ENCODE measurements at places on chromosomes 5 and 9.

GRCh38 chr9:125756518-125756917 lies 9.3 kb downstream of the PBX3 start:
- DNase-seq: no peak

DNA sequence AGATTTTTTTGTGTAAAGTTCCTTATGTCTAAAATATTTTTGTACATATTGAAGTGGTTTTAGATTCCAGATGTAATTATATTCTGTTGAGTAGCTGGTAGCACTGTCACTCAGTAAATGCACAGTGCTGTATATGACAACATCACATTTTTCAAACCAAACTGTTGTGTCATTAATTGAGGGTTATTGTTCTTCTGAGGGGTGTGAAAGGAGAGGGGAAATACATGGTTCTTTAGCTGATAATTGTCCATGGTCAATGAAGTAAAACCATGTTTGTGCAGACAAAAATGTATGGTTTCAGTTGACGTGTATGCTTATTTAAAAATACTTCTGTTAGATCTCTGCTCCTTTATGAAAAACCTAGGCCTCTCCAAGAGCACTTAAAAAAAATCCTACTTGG lies 3.3 kb downstream of the ZNF462 start:
- no peak for DNase-seq

DNA sequence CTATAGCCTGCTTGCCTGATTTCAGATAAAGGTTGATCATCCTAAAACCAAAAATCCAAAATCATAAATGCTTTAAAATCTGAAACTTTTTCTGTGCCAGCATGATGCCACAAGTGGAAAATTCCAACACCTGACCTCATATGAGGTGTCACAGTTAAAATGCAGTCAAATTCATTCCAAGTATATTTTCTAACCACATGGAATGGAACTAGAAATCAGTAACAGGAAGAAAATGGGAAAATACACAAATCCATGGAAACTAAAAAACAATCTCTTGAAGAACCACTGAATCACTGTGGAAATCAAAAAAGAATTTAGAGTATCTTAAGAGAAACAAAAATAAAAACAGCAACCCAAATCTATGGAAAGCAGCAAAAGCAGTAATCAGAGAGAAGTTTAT lies 297.5 kb upstream of the COX7C start:
- no peak for DNase-seq

DNA sequence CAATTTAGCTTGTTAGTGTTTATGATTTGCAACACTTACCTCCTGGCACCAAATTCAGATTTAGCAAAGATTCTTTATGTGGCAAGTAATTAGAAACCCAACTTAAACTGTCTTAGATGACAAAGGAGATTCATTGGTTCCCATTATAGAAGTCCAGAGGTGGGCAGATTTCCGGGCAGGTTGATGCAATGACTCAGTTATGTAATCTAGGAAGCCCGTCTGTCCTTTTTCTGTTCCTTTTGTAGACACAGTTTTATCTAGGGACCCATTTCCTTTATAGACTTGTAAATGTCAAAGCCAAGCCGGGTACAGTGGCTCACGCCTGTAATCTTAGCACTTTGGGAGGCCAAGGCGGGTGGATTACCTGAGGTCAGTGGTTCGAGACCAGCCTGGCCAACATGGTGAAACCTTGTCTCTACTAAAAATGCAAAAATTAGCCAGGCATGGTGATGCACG lies 20.3 kb upstream of the ANKRD33B start:
- DNase-seq: no peak

DNA sequence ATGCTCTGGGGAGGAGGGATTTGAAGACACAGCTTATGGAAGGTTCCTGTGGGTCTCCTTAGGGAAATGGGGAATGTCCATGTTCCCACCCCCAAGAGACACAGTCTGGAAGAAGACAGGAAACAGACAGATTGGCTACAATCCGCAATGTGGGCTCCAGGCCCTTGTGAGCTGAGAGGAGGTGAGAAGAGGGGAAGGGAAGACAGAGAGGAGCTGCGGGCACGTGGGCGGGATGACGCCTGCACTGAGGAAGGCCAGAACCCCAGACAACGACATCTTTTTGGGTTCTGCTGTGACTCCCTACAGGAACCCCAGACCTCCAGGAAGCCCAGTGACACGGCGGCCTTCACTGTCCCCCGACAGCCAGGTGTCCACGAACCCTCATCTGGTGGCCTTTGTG lies 29.9 kb upstream of the NKD2 start:
- no peak for DNase-seq

GRCh38 chr9:36140086-36141084 lies 3.9 kb downstream of the GLIPR2 start:
- peak; percentile 48 for DNase-seq

DNA sequence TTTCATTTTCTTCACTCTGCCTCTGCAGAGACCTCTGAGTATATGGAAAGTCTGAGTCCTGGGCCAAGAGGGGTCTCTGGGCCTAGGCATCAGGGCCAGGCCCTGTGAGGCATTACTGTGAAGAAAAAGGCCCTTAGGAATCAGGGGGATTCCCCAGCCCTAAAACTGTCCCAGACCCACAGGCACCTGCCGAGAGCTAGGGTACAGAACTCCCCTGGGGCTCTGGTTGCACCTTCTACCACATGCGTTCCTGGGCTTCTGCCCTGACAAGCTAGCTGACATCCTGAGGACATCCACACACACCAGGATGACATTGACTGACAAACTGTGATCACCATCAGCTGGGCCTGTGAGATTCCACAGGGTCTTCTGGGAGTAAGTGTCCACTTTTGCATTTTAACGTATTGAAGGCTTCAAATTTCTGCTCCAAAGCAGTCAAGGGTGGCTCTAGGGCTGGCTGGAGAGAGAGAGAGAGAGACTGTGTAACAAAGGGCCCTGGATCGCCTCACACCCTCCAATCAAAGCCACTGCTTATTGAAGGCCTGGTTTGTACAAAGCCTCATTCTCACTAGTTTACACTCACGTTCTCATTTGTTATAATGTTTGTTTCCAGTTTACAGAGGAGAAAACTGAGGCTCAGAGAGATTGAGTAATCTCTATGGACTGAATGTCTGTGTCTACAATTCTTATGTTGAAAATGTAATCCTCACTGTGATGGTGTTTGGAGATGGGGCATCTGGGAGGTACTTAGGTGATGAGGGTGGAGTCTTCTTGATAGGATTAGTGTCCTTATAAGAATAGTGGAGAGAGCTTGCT lies 45.1 kb downstream of the TGFBI start:
- no peak for DNase-seq

DNA sequence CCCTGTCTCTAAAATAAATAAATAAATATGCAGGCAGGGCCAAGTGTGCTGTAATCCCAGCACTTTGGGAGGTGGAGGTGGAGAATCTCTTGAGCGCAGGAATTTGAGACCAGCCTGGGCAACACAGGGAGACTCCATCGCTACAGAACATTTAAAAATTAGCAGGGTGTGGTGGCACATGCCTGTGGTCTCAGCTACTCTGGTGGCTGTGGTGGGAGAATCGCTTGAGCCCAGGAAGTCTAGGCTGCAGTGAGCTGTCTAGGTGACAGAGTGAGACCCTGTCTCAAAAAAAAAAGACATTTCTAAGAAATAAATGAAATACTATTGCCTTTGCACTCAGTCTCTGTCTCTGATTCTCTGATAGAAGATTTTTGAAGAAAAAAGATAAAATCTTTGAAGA lies 1.2 kb upstream of the PCDHGA10 start:
- DNase-seq: no peak

GRCh38 chr5:74919487-74919886 lies 53.3 kb upstream of the FAM169A start:
- DNase-seq: peak; percentile 49

GRCh38 chr9:128421482-128421996 lies 882 bp downstream of the CERCAM start:
- no peak for DNase-seq

GRCh38 chr5:143361438-143361837 lies 42.0 kb downstream of the NR3C1 start:
- DNase-seq: no peak

- DNase-seq: no peak
These were observed 13.0 kb upstream of the CCDC69 start for GRCh38 chr5:151236888-151237287.

DNA sequence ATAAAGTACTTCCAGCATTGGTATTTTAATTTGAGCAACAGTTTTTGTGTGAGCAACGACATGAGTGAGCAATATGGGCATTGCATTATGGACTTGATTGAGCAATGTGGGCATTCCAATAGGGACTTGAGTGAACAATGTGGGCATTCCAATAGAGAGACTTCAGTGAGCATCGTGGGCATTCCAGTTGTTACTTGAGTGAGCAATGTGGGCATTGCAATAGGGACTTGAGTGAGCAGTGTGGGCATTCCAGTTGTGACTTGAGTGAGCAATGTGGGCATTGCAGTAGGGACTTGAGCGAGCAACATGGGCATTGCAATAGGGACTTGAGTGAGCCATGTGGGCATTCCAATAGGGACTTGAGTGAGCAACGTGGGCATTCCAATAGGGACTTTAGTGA lies 52.2 kb downstream of the ZCCHC7 start:
- DNase-seq: no peak

DNA sequence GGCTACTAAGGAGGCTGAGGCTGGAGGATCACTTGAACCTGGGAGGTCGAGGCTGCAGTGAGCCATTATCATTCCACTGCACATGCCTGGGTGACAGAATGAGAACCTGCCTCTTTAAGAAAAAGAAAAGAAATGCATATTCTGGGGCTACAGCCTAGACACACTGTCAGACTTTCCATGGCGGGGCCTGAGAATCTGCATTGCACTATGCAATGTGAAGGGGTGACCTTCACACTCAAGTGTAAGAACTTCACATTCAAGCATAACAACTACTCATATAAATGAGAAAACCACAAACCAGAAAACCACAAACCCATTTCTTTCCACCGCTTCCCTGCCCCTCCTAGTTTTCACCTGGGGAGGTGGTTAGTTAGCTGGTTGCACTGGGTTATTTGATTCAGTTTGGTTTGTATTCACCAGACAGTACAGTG lies 18.0 kb upstream of the FBP2 start:
- no peak for DNase-seq

DNA sequence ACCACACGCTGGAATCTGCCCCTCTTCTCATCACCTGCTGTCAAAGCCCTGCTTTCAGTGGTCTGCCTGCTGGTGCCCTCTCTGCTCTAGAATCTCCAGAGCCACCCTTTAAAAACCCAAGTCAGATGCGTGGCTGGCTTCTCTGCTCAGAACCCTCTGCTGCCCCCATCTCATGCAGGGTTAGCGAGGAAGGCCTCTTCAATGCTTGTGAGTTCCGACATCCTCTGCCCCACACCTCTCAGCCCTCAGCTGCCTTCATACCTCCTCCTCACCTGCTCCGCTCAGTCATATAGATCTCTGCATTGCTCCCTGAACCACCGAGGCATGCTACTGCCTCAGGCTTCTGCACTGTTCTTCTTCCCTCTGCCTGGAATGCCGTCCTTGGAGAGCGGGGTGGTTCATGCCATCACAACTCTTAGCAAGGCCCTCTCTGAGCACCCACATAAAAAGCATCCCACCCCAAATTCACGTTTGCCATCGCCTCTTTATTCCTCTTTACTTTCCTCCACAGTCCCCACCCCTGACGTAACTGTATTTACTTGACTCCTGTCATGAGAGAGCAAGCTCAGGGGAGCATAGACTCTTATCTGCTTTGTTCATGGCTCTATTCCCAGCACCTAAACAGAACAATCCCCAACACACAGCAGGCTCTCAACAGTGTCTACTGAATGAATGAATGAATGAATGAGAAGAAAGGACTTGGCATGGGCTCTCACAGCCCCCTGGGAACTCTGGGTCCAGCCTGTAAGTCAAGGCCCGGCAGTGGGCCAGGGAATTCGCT lies 10.4 kb downstream of the SHB start:
- no peak for DNase-seq

DNA sequence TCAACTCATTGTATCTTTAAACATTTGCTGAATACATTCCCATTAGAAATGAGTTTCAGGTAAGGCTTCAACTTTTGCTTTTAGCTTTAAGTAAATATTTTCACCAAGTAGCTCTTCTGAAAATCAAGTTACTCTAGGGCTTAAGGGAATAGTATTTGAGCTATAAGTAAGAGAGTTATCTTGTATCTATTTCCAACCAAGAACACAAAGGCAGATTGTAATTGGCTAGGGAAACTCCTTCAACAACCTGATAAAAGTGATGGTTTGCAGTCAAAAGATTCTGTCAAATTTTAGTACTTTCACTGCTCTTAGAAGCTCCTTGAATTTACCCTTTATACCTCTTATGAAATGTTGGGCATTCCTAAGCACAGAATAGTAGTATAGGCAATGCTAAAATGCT lies 13.0 kb downstream of the ELL2 start:
- DNase-seq: no peak

DNA sequence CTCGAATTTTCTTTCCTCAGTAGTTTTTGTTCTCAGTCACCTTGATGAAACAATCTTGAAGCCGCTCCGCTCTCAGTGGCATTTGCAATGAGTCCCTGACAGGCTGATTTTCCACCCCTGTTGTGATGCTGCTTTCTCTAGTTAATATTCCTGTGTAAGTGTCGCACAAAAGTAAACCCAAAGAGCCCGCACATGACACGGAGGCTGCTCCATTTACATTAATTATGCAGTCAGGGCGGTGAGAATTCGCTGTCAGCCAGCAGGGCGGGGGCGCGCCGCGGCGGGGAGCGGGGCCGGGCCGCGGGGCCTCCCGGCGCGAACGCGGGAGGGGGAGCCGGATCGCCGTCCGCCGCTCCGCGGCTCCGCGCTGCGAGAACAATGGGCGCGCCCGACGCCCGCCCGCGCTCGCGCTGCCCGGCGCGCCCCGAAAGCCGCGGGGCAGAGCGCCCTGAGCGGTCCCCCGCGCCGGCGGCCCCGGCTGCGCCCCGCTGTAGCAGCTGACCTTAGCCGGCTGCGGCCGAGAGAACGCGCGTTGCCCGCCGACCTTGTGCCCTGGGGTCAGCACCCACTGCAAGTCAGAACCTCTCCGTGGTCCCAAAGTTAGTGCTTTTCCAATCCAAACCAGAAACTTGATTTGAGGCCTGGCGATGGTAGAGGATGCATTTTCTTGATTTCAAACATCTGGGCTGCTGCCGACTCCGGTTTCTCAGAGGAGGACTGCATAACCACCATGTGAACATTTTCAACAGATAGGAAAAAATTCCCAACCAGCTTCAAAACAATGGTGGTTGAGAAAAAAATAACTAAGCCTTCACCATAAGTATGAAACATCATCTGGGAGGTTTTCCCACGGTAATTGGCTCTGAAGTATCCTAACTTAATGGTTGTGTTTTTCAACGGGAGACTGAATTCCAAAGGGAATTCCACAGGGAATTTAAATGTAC lies 142.6 kb downstream of the PBX3 start:
- DNase-seq: peak; percentile 40

GRCh38 chr5:113118765-113119164 lies 142.2 kb downstream of the DCP2 start:
- no peak for DNase-seq

Data from CD4-positive, alpha-beta T cell treated with Interleukin-10 for 1 hour (primary cell).